Activated naive CD4-positive, alpha-beta T cell treated with anti-CD3 and anti-CD28 coated beads, Interleukin-2, amount 50 U/mL, for 72 hours (primary cell): ENCODE measurements at places on chromosomes 5 and 9. TPM values are rescaled to one million over a fixed set of nuclear protein-coding genes. Genes with fewer than 3 reads are reported as not detected.
A peak's percentile ranks its signal among the peaks of the same experiment; 100 is the strongest.

DNA sequence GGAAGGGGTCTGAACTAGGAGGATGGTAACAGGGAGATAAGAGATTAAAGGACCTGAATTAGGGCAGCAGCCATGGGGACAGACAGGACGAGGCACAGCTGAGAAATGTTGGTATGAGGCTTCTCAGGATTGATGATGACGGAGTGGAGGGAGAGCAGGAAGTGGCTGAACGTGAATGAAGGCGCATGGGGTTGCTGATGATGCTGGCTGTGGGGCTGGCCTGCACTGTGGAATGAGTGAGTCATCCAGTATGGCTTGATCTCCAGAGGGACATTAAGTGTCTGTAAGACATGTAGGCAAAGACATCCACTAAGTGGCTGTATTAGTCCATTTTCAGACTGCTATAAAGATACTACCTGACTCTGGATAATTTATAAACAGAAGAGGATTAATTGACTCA is 256.4 kb downstream of the ICE1 start:
- DNase-seq, result no peak

- no peak for DNase-seq
Measured at GRCh38 chr9:86687788-86688187, 259.5 kb downstream of the GAS1 start.

- DNase-seq, result peak; percentile 88
Measured at GRCh38 chr5:67206929-67207328, 10.3 kb upstream of the CD180 start.

DNA sequence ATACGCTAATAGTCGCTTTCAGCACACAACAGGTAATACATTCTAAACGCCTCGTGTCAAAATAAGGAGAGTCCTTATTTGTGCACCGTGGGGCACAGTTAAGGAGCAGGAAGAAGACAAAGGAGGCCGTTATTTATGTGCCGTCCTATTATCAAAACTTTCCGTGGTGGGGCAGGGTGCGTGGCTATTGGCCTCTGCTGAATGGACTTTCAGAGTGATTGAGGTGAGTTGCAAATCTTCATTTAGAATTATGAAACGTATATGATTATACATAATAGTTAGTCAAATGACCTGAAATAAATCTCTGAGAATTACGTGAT is 833 bp downstream of the C5orf24 start:
- peak; percentile 32 for DNase-seq

DNA sequence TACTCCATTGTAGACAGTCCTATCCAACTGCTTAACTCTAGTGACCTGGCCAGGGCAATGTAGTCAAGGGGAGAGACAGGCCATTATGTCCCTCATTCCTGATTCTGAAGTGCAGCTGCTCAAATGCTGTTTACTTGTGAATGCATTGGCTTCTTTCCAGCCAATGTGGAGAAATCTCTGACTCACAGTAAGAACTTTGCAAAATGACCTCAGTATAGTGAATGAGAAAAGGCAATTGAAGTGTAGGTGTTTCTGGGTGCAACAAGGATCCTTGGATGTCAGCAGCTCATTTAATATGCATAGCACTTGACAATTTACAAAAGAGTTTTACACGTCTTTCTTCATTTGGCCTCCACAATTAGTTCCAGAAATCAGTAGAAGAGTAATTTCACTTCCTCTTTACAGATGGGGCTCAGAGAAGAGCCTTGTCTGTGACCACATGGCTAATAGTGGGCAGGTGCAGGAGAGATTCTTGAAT is 367.2 kb downstream of the OSTF1 start:
- no peak for DNase-seq

- DNase-seq, result no peak
Measured at GRCh38 chr5:81268521-81269196, 32.7 kb upstream of the ZCCHC9 start.

Gene DCTN4
- 56.4 TPM for total RNA-seq

Gene DAPK1
- total RNA-seq, result 2.3 TPM

Gene ATP6V1G1
- total RNA-seq, result 37.4 TPM

DNA sequence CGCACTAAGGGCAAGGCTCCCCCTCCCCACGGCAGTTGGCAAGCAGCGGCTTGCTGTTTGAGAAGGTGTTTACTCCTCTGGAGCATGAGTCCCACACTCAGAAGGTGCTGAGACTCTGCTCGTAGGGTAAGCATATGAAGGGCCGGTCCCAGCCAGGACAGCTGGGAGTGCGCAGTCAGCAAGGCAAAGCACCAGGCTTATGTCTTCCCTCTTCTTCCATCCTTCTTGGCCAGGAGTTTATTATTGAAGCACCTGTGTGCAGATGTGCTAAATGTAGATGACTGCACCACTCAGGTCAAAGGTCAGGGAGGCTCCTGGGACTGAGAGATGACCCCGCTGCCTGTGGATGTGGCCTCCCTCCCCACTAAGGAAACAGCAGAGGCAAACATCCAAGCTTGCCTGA is 27.0 kb upstream of the CDKN2AIPNL start:
- DNase-seq, result no peak
